NCI-H526 (cell line): ENCODE measurements at places on chromosomes 5 and 9.
A peak's percentile ranks its signal among the peaks of the same experiment; 100 is the strongest.

DNA sequence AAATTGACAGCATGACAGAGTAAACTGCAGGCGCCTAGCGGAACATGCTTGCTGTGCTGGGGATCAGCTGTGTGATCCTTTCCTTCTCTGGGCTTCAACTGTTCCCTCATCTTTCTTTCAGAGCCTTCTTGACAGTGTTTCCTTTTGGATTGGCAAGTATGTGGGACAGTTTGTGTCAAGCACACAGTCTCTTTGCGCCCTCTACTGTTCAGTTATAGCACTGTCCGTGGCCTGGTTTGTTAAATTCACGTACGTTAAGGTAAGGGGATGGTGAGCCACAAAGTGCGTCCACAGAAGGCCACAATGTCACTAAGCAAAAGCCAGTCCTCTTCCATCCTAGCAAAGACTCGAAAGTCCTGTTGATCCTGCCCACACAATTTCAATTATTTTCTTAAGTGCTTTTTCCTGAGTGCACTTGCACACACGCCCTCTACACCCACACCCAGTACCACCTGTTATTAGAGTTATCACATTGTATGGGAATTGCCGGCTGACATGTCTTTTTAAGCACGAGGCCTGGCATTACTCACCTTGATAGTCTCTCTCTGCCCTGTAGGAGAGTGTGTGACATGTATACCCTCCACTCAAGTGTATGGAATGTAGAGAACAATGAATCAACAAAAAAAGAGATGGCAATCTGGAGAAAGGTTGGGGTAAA lies 22.5 kb upstream of the PTPN3 start:
- peak; percentile 36 for DNase-seq

GRCh38 chr9:96852676-96853075 lies 1.6 kb downstream of the ZNF782 start:
- DNase-seq: no peak

GRCh38 chr5:97004423-97005060 lies 68.7 kb downstream of the LNPEP start:
- DNase-seq: no peak

- no peak for DNase-seq
These were observed 372.1 kb downstream of the MTRR start for GRCh38 chr5:8241076-8241475.

- DNase-seq: no peak
These were observed 47.6 kb upstream of the AGXT2 start for GRCh38 chr5:35095366-35095765.

DNA sequence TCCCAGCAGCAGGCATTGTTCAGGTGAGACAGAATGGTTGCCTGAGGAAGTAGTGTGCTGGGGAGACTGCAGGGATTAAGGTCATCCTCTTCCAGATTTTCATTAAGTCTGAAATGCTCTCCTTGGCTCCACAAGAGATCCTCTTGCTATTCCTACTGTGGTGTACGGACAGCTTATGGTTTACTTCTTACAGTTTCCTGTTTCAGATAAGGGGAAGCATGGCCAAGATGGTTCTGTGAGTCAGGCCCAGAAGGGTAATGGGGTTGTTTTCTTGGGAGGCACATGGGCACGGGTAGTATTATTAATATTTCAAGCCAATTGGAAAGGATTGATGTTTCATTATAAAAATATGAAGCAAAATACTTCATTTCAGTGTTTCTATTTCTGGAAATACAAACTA lies 42.9 kb downstream of the GLRX start:
- no peak for DNase-seq

DNA sequence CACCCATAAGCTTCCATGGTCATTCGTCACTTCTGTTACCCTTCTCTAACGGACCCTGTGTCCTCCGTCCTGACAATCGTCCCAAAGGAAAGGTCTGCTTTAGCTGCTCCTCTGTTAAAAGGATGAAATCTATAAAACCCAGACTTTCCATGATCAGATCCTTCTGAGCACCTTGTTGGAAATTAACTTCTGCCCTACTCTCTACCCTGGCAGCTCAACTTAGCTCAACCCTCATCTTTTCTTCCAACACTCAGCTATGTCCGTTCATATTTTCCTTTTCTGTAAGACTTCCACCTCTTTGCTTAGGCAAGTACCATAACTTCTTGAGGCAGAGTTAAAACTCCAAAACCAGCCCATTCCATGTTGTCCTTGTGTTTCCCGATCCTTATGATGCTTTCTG lies 205.4 kb downstream of the SPATA31A6 start:
- no peak for DNase-seq
